GM06990 (cell line): ENCODE measurements at places on chromosomes 2 and 18.

DNA sequence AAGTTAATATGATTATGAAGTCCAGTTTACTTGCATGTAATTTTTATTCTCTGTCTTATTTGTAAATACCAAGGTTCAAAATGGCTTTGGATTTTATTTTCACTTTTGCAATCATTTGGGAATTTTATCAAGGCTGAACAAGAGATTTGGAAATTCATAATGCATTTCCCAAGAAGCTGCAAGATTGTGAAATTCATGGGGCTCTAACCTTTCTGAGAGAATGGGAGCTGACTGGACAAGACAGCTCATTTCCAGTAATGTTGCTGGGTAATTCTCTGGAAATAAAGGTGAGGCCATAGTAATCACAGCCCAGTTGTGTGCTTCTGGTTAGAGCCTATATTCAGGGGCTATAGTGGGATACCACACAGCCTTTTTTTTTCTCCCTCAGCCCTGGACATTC lies 21.5 kb upstream of the NABP1 start:
- no peak for DNase-seq

DNA sequence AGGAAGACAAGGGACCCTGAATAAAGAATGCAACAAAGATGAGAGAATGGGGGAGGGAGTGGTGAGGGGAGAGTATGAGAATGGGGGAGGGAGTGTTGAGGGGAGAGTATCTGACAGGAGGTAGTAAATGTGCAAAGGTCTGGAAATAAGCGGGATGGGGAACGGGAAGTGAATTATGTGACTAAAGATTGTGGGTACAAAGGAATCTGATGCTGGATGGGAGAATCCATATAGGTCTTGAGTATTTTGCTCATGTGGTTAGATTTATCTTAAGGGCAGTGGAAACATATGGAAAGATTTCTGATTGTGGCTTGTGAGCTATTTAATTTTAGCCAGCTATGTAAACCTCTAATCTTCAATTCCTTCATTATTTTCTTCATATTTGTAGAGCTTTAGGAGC lies 593.4 kb downstream of the DCC start:
- DNase-seq = no peak

GRCh38 chr2:224724331-224724730 lies 8.2 kb upstream of the CCDC195 start:
- DNase-seq = no peak

GRCh38 chr2:85812094-85812735 lies 58.4 kb downstream of the ATOH8 start:
- no peak for DNase-seq

DNA sequence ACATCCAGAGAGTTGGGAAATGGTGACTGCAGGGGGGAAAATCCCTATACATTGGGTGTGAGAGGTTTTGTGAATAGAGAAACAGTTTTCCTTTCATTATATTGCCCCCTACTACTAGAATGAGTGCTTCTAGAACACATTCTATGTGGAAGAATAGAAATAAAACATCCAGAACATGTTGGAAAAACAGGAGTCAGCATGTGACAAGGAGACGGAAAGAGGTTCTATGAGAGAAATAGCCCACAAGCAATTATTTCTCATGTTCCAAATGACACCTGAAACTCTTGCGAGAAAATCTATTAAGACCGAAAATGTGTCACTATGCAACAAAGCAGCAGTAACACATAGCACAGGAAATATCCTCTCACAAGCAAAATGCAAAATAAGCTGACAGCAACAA lies 202.7 kb upstream of the SPOPL start:
- DNase-seq = no peak

GRCh38 chr18:49630246-49630699 lies 68.4 kb downstream of the LIPG start:
- DNase-seq = no peak

GRCh38 chr2:238320648-238321281 lies 447 bp downstream of the TRAF3IP1 start:
- DNase-seq = no peak

DNA sequence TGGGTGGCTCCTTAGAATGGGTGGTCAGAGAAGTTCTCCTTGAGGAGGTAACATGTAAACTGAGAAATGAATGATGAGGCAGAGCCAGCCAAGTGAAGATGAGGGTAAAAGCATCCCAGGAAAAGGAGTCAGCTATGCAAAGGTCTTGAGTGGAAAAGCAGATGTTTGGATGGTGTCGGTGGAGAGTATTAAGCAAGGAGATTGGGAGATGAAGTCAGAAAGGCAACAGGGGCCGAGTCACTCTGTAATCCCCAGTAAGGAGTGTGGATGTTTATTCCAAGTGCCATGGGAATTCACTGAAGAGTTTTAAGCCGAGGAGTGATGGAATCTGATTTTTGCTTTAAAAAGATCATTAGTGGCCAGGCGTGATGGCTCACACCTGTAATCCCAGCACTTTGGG lies 3.4 kb upstream of the STAMBP start:
- DNase-seq = no peak

DNA sequence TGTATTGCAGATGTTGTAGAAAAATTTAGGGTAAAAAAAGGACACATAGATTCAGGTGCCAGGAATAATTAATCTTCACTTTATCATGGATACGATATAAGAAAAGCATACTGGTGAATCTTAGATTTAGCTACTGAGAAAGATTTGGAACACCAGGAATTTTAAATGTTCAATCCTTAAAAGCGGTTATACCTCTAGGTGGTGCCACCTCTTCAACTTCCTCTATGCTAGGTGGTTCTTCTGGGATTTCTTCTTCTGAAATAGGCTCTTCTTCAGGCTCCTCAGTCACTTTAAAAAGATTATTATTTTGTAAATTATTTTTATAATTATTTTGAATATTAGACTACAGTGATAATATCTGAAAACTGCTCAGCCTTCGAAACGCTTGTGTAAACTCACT lies 133.1 kb downstream of the TTN start:
- no peak for DNase-seq

GRCh38 chr18:57898506-57899124 lies 95.5 kb upstream of the ATP8B1 start:
- no peak for DNase-seq

DNA sequence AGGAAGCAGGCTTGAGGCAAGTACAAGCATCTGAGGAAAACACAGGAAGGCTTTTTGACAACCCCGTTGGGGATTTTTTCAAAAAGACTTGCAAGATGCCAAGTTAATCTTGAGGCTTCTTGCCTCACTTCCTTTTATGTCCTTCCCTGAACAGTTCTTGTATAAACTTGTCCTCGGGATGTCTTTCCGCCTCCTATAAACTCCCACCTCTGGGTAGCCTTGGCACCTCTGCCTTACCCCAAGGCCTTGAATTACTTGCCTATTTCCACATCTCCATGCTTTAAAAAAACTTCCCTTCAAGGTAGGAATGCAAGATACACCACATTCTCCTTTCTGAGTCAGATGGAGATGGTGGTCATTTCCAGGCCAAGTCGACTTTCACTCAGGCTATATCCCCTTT lies 106.4 kb upstream of the RBBP8 start:
- no peak for DNase-seq

DNA sequence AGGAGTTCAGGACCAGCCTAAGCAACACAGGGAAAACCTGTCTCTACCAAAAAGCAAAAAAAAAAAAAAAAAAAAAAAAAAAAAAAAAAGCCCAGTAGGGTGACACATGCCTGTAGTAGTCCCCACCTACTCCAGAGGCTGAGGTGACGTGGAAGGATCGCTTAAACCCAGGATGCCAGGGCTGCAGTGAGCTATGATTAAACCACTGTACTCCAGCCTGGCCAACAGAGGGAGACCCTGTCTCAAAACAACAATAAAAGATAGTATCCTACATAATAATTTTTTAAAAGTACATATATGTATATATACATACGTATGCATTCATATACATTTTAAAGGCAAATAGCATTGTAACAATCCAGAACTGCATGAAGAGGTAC lies 51.7 kb downstream of the SOS1 start:
- DNase-seq = no peak

DNA sequence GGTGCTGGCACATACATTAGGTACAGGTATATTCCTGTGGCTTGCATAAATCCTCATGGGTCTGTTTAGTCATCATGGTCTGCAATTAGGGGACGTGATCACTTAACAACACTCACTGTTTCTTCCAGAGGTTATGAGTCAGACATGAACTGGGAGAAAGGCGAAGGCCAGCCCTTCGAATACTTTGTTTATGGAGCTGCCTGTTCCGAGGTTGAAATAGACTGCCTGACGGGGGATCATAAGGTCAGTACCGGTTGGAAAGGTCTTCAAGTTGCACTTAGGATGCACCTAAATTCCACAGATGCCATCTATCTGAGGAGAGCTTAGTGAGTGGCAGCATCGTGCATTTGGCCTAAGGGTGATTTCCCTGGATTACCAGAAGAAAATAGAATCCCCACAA lies 76.9 kb downstream of the AOX1 start:
- DNase-seq = no peak

DNA sequence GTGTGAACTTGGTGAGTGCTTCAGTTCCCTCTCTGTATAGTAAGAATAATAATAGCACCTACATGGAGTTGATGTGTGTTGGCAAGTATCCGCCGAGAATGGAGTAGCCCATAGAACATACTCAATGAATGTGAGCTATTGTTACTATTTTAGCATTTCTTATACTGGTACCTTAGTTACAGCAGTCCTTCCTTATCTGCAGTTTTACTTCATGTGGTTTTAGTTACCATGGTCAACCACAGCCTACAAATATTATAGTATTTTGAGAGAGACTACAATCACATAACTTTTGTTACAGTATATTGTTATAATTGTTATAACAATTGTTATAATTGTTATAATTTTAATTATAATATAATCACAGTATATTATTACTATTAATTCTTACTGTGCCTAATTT lies 152.5 kb upstream of the RASGRP3 start:
- DNase-seq = no peak

- DNase-seq = no peak
These were observed 785.0 kb downstream of the CNTNAP5 start for GRCh38 chr2:124810132-124810531.

DNA sequence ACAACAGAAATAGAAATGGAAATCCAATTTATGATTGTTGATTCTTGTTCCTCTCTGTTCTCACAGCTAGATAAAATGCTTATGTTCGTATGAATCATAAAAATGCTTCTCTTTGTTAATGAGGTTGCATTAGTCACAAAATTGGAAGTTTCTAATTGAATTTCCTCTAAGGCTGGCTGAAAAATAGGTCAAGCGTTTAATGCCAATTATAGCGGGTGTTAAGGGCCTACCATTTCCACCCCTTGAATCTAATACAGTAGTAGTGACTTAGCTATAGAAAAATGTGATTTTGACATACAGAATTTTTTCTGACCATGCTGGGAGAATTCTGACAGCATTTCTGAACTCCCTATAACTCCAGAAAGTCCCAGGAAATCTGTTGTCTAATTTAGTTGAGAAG lies 107.1 kb downstream of the TTN start:
- DNase-seq = no peak

DNA sequence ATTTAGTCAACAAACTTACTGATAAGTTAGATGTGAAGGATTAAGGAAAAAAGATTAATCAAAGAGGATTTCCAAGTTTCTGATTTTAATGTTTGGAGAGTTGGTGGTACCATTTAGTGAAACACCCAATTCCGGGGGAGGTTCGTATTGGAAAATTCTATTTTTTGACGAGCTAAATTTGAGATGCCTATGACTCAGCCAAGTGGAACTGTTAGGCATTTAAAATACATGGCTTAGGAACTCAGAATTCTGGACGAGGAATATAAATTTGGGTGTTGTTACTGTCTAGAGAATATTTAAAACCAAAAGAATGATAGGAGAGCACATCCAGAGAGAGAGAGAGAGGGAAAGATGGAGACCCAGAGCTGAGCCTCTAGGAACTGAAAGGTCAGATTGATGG lies 103.6 kb downstream of the TMX3 start:
- DNase-seq = no peak
